ENCODE measurements at places on chromosomes 1 and 21. TPM values are rescaled to one million over a fixed set of nuclear protein-coding genes. Genes with fewer than 3 reads are reported as not detected.

GRCh38 chr1:42449256-42449655 lies 6.6 kb downstream of the ZMYND12 start:
- no peak for DNase-seq

DNA sequence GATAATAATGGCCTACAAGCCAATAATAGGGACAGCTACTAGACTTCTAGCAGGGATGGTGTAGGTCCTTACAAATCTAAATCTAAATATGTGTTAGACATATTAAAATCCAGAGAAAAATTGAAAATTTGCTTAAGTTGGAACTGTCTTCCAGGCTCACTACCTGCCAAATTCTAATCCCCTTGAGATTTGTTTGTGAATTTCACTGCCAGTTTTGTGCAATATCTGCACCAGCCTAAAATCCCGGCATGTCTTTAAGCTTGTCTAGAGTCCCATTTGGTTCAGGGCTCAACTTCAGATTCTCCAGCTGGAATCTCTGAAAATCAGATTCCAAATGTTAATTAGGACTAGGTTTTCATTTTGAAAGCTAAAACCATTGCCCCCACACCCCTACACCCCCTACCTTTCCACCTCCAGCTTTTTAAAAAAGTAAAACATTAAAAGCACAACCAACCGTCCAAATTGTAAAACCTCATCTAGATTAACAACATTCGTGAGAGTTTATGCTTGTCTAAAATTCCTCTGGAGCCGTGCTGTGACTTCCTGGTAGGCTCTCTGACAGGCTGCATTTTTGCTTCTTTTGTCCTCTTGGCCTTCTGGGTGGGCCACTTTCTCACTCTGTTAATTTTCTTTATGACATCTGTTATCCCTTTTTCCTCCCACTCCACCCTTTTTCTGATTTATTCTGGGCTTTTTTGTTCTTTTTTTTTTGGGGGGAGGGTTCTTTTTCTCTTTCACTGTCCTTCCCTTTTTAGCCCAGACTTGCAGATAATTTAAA lies 348.7 kb downstream of the PAPPA2 start:
- no peak for DNase-seq

GRCh38 chr1:41813755-41814745 lies 104.7 kb downstream of the HIVEP3 start:
- DNase-seq = no peak

MR1 gene
- 6.7 TPM for total RNA-seq

ARHGAP29 gene
- total RNA-seq = 20.3 TPM

ESRRG gene
- 1.4 TPM for total RNA-seq

ZNF496 gene
- 4.4 TPM for total RNA-seq

ARTN gene
- 0.58 TPM for total RNA-seq
